Fibroblast of the aortic adventitia (primary cell): ENCODE measurements at places on chromosomes 16 and 17.

GRCh38 chr17:2435181-2435741, 34.4 kb upstream of the MNT start:
- peak; percentile 34 for DNase-seq

- no peak for DNase-seq
Observed at GRCh38 chr17:622356-622755, 92.3 kb downstream of the VPS53 start.

DNA sequence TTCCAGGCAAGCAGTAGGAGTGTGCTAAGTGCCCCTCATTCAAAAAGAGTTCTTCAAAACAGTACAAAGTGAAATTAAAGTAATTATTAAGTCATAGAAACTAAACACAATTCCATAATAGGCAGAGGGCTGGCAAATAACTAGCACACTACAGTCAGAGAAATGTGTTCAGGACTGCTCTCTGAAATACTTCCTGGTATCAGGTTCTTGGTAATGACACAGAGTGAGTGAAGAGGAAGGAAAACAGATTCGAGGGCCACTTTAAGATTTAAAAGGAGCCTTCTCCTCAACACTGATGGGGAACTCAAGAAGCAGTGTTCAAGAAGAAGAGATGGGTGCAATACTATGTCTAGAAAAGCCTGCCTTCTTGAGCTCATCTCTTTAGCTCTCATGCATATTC, 139.2 kb downstream of the TOX3 start:
- no peak for DNase-seq

DNA sequence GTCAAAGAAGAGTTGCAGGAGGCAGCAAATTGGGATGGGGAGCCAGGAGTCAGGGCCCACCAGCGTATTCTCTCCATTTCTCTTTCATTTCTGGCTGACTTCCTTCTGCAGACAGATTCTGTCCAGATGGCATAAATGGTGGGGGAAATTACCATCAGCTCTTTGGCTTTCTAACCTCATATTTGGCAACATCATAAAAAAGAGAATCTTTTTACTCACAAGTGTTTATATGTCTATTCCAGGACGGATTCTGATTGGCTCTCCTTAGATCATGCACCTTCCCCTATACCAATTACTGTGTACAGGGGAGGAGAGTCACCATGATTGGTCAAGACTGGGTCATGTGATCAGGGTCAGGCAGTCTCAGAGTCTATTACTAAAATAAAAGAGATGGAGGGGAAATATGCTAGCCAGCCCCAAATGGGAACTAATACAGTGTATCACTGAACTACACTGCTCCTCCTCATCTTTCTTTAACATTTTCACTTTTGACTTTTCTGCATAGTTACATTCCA, 537.1 kb upstream of the EEF2KMT start:
- DNase-seq: no peak

DNA sequence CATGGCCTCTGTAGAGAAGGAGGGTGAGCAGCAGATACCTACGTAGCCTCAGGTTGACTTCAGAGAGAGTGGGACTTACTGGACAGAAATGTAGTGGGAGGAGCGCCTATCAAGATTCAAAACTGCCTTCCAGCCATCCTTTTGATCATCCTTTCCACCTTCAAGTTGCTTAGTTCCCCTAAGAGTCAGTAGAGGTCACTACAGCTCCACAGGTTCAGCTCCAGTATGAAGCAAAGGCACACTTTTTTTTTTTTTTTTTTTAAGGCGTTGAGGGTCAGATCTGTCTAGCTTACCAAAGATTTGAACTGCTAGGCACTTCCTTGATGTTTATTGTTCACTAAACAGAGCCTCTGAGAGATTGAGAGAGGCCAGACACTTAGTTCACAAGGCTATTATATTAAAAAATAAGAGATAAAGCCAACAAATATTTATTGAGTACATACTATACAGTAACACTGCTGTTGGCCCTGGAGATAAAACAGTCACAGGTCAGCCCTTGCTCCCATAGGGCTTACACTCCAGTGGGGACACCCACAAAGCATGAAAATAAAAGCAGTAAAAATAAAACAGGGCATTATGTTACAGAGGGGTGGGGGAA, 3.1 kb downstream of the RNF227 start:
- peak; percentile 89 for DNase-seq

DNA sequence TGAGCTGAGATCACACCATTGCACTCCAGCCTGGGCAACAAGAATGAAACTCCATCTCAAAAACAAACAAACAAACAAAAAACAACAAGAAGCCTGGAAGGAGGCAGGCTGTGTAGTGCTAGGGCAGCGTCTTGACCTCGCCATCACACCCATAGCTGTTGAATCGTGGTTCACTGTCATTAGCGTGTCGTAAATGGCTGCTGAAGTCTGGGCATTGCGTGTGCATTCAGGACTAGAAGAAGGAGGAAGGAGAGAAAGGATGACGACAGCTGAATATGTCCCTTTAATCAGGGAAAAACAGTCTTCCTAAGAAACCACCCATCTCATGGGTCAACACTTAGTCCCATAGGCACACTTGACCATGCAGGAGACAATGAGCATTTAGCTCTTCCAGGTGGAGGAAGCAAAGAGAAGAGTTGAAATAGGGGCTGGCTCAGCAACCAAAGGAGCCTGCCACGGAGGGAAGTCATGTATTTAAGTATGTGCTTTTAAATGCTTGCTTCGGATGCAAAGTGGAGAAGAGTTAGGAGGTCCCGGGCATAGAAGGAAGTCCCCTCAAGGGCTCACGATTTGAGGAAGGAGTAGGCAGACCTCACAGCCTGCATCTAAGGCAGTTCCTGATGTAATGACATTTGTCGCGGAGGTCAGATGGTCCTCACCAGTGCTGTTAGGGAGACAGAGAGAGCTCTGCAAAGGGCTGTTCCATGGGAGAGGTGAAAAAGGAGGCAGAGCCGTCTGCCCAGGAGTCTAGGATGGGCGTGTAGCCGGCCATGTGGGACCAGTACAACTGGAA, 8.8 kb downstream of the PRSS22 start:
- no peak for DNase-seq

- no peak for DNase-seq
Observed at GRCh38 chr16:19524356-19524615, 544 bp downstream of the CCP110 start.

GRCh38 chr16:87563022-87563421, 39.3 kb upstream of the JPH3 start:
- no peak for DNase-seq

- DNase-seq: no peak
Observed at GRCh38 chr17:7177954-7178477, 1.2 kb downstream of the ASGR1 start.

DNA sequence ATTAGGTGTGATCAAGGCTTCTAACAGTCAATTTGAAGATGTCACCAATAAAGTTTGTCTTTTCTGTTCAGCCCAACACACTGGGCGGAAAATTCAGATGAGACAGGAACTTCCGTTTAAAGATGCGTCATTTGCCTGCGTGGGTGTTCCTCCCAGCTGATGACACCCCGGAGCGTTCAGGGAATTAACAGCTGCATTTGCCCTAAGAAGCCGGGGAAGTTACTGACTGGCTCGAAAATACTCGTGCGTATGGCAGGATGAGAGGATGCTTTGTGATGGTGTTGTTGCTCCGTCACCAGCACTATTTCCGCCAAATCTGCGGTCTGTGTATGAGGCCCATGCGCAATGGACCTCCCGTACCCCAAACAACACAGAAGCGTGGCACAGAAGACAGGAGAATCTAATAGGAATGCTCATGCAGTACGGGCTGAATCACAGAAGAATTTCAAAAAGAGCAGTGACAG, 11.9 kb upstream of the PVALEF start:
- no peak for DNase-seq

DNA sequence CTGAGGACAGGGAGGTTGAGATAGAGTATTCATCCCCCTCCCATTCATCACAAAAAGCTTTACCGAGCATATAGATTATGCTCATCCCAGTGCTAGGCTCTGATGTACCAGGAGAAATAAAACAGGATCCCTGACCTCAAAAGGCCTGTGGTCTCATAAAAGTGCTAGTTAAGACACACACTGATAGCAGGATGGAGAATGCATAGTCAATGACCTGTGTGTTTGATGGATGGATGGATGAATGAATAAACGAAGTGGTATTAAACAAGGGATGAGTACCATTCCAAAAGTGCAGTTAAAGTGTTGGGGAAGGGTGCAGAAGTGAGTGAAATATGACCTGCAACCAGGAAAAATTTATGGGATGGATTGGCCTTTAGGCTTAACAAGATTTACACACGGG, 133.9 kb upstream of the NUDT7 start:
- no peak for DNase-seq

DNA sequence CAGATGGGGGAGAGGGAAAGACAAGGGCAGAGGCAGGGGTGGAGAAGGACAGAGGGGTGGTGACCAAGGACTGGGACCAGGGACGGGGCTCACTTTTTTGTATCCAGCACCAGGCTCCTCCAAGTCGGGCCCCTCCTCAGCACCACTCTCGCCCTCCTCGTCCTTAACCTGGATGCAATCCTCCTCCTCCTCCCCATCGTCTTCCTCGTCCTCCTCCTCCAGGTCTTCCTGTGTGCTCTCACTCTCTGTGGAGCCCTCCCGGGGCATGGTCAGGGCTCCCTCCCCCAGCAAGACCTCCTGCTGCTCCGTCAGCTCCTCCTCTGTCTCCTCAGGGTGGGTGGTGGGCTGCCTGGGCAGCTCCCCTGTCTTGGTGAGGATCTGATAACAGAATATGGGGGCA, 16.8 kb downstream of the G6PC3 start:
- no peak for DNase-seq

GRCh38 chr16:87141402-87141801, 175.8 kb downstream of the C16orf95 start:
- no peak for DNase-seq

DNA sequence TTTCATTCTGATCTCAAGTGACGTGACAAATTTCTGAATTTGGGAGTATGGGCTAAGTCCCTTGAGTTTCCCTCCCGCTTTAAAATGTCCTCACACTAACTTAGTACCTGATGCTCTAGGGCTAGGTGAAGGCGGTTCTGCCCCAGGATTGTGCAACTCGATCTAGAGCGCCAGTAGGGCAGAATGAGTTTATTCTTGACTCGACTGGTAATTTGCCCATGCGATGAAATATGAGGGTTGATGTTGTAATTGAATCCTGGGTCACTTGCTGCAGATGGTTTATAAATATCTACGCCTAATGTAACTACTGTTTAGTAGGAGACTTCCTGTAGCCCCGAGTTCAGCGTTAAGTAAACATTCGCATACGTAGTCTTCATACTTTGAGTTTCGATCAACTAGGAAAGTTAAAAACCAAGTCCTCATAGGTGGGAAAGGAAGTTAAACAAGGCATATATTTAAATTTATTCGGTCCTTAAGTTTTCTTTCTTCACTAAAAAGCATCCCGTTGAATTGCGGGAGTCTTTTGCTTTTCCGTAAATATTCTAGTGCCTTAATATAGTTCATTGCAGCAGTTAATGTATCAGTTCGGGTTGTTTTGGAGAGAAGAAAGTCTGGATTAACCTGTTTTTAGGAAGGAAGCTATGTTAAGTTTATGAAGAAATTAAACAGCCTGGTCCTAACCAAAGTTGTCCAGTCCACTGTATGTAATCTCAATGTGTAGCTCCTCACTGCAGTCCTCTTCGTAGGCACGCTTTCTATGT, 1.6 kb downstream of the CTCF start:
- DNase-seq: peak; percentile 79

DNA sequence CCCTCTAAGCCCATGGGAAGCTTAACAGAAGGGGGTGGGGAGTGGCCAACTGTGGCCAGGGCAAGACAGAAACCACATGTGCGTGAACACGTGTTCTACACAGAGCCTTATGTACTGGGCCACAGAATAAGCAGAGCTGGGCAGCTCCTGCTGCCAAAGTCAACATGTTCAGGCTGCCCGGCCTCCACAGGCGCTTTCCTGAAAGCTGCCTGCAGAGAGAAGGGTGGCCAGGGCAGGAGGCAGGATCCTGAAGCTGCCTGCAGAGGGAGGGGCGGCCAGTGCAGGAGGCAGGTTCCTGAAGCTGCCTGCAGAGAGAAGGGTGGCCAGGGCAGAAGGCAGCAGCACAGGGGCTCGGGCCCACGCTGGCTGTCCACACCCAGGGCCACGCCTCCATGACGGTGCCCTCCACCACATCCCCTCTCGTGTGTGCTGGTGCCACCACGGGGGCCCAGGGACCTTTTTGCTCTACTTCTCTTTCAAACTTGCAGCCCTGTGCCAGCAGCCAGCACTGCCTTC, 79.5 kb downstream of the ANKRD11 start:
- peak; percentile 94 for DNase-seq

GRCh38 chr16:27903046-27903655, 160.4 kb downstream of the GSG1L start:
- no peak for DNase-seq

GRCh38 chr17:19551591-19552148, 18.0 kb downstream of the SLC47A1 start:
- DNase-seq: no peak
